ENCODE measurements at places on chromosomes 2 and 18. TPM values are rescaled to one million over a fixed set of nuclear protein-coding genes. Genes with fewer than 3 reads are reported as not detected.

Gene ANKRD30B
- total RNA-seq: 0.26 TPM

Gene SPP2
- total RNA-seq: not detected

Gene TMEM17
- total RNA-seq: 2.3 TPM

Gene SLC16A14
- 0.99 TPM for total RNA-seq

Gene IHH
- total RNA-seq: 1.0 TPM

Gene NPPC
- not detected for total RNA-seq

Gene STEAP3
- 18.9 TPM for total RNA-seq

Gene CPO
- total RNA-seq: not detected

Gene TRPM8
- total RNA-seq: 0.78 TPM

Gene FOXI3
- not detected for total RNA-seq

GRCh38 chr18:50441016-50441415 lies 66.2 kb downstream of the SKA1 start:
- H3K36me3 ChIP-seq: no peaks in the 10 kb centered on the region
- H3K27me3 ChIP-seq: no peaks in the 10 kb centered on the region
- no peak for DNase-seq
- no peak overlapping the region for H3K27ac ChIP-seq
- H3K4me3 ChIP-seq: no peak overlapping the region

- H3K27me3 ChIP-seq: no peaks in the 10 kb centered on the region
- no peak overlapping the region for H3K27ac ChIP-seq
- H3K36me3 ChIP-seq: no peaks in the 10 kb centered on the region
- no peak overlapping the region for H3K4me3 ChIP-seq
- H3K4me1 ChIP-seq: no peaks in the 10 kb centered on the region
- DNase-seq: no peak
These were observed 77.0 kb upstream of the GALNT3 start for GRCh38 chr2:165871025-165871424.

GRCh38 chr2:236936446-236936940 lies 149.2 kb upstream of the COPS8 start:
- no peaks in the 10 kb centered on the region for H3K27me3 ChIP-seq
- H3K4me1 ChIP-seq: no peaks in the 10 kb centered on the region
- H3K27ac ChIP-seq: no peak overlapping the region
- DNase-seq: no peak
- no peak overlapping the region for H3K4me3 ChIP-seq
- H3K36me3 ChIP-seq: no peaks in the 10 kb centered on the region

DNA sequence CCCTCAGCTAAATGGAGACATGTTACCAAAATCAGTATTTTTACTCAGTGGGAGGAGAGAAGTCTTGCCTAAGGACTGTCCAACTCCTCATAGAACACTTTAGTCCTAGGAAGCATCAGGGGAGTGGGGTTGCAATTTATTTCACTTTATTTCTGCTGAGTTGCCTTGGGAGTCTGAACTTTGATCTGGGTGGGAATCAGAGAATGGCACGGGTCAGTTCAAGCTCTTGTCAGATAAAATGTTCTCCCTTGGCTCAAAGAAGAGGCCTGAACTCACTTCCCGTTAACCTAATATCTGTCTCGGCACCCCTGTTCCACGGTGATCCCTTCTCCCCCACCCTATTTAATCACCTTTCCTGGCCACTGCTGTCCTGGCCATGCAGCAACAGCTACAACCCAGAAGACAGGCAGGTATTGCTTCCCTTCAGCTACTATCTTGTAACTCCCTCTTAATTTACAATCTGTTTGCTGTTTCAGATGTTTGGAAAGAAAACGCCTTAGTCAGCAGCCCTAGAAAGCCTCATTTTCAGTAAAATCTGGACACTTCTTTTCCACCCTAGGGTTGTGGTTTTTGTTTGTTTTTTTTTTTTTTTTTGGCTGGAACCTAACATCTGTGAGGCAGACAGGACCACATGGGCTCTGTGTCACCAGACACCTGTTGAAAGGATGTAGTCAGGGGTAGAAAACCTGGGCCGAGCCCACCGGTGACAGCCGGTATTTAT lies 52.5 kb downstream of the SERTAD2 start:
- no peak overlapping the region for H3K27ac ChIP-seq
- DNase-seq: no peak
- H3K27me3 ChIP-seq: no peaks in the 10 kb centered on the region
- peaks cover 14% of the 10 kb centered on the region for H3K4me1 ChIP-seq
- no peak overlapping the region for H3K4me3 ChIP-seq

- H3K4me3 ChIP-seq: no peak overlapping the region
- peaks cover 6% of the 10 kb centered on the region for H3K4me1 ChIP-seq
- no peak for DNase-seq
These were observed 29.0 kb downstream of the CENPO start for GRCh38 chr2:24822049-24822706.

GRCh38 chr18:8835521-8835953 lies 130.2 kb downstream of the MTCL1 start:
- H3K4me1 ChIP-seq: peaks cover 5% of the 10 kb centered on the region
- DNase-seq: no peak
- H3K27ac ChIP-seq: no peak overlapping the region

- H3K27me3 ChIP-seq: no peaks in the 10 kb centered on the region
- H3K4me3 ChIP-seq: no peak overlapping the region
- H3K36me3 ChIP-seq: no peaks in the 10 kb centered on the region
- H3K4me1 ChIP-seq: peaks cover 72% of the 10 kb centered on the region
- DNase-seq: peak; percentile 69
These were observed 13.1 kb downstream of the CFLAR start for GRCh38 chr2:201128933-201129505.

DNA sequence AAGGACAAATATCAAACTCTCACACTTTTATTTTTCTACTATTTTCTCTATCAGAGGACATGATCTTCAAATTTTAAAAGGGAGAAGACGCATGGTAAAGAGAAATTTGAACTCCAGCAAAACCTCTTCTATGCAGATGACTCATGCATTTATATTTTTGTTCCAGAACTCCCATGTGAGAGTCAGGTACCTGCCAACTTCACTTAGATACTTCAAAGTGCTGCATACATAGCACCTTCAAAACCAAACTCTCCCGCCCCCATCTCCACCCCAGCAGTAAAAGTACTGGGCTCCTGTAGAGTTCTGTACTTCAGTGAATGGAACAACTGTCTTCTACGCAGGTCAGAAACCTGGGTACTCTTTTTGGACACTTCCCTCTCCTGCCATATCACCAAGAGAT lies 398.3 kb downstream of the TGIF1 start:
- DNase-seq: no peak
- no peak overlapping the region for H3K27ac ChIP-seq
- H3K4me1 ChIP-seq: no peaks in the 10 kb centered on the region
- H3K27me3 ChIP-seq: no peaks in the 10 kb centered on the region

DNA sequence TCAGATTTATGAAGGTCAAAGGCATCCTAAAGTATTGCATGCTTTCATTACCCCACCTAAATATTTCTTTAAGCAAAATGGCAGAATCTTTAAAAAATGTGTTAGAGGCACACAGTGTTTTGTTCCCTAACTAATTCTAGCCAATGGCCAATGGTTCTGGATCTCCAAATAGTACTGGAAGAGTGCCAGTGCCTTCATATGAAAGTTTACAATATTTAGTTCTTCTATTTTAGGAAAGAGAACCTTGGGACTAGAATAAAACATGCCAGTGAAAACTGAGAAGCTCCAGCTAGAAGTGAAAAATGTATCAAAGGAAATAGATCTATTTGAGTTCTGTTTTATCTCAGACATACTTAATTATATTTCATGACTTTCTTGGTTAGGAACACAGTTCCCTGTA lies 37.1 kb downstream of the TACR1 start:
- H3K27me3 ChIP-seq: no peaks in the 10 kb centered on the region
- H3K27ac ChIP-seq: no peak overlapping the region
- DNase-seq: no peak
- no peaks in the 10 kb centered on the region for H3K4me1 ChIP-seq

DNA sequence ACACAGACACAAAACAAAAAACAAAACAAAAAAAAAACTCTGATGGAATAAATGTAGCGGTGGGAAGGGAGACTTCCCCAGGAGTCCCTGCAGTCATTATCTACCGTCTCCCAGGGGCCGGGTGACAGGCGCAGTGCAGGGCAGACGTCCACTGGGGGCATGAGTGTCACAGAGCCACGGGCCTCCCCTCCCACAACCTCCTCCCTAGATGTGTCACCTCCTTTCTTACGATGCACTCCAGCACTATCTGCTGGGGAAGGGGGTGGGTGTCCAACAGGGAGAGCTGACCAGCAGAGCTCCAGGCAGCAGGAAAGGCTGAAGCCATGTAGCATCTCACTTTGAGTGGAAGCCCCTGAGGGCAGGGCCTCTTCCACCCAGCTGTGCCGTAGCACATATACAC lies 84.5 kb downstream of the LONRF2 start:
- H3K4me3 ChIP-seq: no peak overlapping the region
- no peak for DNase-seq
- no peaks in the 10 kb centered on the region for H3K27me3 ChIP-seq
- H3K4me1 ChIP-seq: no peaks in the 10 kb centered on the region

DNA sequence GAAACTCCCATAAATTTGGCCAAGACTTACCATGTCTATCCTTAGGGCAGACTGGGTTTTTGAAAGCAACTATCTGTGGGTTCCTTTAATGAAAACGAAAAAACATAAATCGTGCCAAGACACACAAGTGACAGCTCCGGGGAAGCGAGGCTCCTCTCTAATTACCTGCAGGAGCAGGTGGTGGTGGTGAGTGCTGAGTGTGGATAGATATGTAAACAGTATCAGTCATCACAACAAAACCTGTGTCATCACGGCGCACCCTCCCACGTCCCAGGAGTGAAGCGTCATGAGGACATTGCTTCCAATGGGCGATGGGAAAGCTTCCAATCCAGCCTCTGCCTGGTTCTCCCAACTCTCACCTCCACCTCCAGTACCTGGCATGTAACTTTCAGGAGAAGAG lies 31.3 kb downstream of the ACKR3 start:
- no peak overlapping the region for H3K27ac ChIP-seq
- H3K36me3 ChIP-seq: no peaks in the 10 kb centered on the region
- H3K27me3 ChIP-seq: no peaks in the 10 kb centered on the region

DNA sequence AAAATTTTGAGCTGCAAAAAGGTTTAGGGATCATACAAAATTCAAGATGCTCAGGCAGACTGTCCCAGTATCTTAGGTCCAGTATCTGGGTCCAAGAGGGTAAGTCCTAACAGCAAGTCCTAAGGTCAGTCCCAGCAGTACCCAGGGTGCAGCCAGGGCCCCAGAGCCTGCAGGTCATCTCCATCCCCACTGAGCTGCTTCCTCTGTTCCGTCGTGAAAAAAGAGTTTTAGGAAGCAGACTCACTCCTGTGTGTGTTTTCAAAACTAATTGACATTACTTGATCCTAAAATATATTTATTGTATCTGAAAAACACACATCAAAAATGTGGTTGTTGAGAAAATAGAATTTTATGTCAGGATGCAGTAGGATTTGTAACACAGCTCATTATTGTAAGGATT lies 69.9 kb upstream of the ALKAL2 start:
- DNase-seq: no peak
- peaks cover 6% of the 10 kb centered on the region for H3K4me1 ChIP-seq
- no peaks in the 10 kb centered on the region for H3K36me3 ChIP-seq
- H3K27ac ChIP-seq: no peak overlapping the region

GRCh38 chr2:59790186-59791003 lies 763.1 kb downstream of the BCL11A start:
- DNase-seq: no peak
- H3K27ac ChIP-seq: no peak overlapping the region
- H3K36me3 ChIP-seq: no peaks in the 10 kb centered on the region
- H3K4me3 ChIP-seq: no peak overlapping the region
- no peaks in the 10 kb centered on the region for H3K27me3 ChIP-seq

- no peaks in the 10 kb centered on the region for H3K4me1 ChIP-seq
- no peaks in the 10 kb centered on the region for H3K27me3 ChIP-seq
- no peak for DNase-seq
- no peaks in the 10 kb centered on the region for H3K36me3 ChIP-seq
- no peak overlapping the region for H3K4me3 ChIP-seq
These were observed 87.5 kb downstream of the MSH2 start for GRCh38 chr2:47490406-47490805.

DNA sequence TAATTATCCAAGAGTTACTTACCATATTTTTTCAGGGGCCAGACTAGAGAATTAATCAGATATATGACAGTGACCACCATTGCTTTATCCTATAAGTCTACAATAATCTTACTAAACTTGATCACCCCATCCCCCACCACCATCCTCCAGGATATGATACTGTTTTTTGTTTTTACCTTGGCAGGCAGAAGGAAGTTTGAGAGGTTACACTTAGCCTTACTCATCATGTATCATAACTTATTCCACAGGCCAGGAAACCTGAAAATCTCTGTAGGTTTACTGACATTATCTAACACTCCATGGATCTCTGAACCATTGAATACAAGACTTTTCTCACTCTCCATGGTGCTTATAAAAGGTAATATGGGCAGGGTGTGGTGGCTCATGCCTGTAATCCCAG lies 602.7 kb downstream of the KCNJ3 start:
- no peaks in the 10 kb centered on the region for H3K36me3 ChIP-seq
- DNase-seq: no peak
- H3K27me3 ChIP-seq: no peaks in the 10 kb centered on the region
- no peak overlapping the region for H3K27ac ChIP-seq
- H3K4me3 ChIP-seq: no peak overlapping the region
- H3K4me1 ChIP-seq: no peaks in the 10 kb centered on the region

- no peaks in the 10 kb centered on the region for H3K36me3 ChIP-seq
- DNase-seq: no peak
- H3K27ac ChIP-seq: no peak overlapping the region
- H3K4me1 ChIP-seq: no peaks in the 10 kb centered on the region
- no peaks in the 10 kb centered on the region for H3K27me3 ChIP-seq
- no peak overlapping the region for H3K4me3 ChIP-seq
These were observed 599.9 kb downstream of the RNF144A start for GRCh38 chr2:7517088-7517487.

DNA sequence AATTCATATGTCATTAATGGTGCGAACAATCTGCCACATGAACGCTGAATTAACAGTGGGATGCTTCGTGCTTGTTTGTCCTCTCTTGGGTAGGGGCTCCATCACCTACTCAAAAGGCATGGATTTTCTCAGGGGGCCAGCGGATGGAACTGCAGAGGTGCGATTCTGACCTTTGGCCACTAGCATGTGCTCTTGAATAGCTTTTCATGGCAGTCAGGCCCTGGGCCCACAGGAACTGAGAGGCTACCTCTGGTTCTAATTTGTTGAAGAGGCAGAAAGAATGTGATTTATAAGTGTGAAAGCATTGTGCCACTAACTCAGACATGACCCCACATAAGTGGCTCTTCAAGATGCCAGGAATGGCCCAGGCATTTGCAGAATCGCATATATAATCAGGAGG lies 283.2 kb downstream of the INSIG2 start:
- H3K27ac ChIP-seq: no peak overlapping the region
- H3K4me3 ChIP-seq: no peak overlapping the region
- no peaks in the 10 kb centered on the region for H3K36me3 ChIP-seq
- no peaks in the 10 kb centered on the region for H3K27me3 ChIP-seq
- no peaks in the 10 kb centered on the region for H3K4me1 ChIP-seq

DNA sequence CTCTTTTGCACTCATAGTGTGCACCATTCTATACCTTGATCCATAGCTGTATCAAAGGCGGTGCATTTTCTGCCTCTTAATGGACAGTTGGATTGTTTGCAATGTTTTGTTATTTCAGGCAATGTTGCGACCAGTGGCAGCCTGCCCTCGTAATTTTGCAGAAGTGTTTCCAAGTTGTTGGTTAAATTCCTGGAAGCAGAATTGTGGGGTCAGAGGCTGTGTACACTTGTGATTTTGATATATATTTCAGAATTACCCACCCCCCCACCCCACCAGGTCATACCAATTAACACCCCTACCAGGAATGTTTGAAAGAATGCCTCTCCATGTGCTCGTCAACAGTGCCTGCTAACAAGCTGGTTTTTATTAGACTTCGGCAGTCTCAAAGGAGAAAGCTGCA lies 32.4 kb upstream of the IL1R1 start:
- H3K4me3 ChIP-seq: no peak overlapping the region
- peak overlapping the region; percentile 6 for H3K27ac ChIP-seq
- DNase-seq: no peak
